ENCODE measurements at places on chromosomes 1 and 21.

DNA sequence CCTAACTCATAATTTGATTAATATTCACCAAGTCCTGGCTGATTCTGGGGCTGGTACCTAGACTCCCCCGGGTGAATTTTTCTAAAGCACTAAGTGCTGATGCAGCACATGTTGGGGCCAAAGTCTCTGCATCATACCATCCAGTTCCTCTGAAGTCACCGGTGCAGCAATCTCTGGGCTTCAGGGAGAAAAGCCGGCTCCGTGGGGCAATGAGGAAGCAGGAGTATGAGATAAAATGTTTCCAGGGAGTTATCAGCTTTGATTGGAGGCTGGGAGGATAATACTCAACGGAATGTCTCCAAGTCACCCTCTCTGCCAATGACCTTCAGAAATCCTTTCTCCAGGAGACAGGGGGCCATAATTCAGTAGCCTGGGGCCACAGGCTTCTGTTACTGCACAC lies 1.2 kb downstream of the FCAMR start:
- no peak for DNase-seq

- no peak for DNase-seq
Measured at GRCh38 chr1:91591175-91591974, 90.7 kb downstream of the CDC7 start.

DNA sequence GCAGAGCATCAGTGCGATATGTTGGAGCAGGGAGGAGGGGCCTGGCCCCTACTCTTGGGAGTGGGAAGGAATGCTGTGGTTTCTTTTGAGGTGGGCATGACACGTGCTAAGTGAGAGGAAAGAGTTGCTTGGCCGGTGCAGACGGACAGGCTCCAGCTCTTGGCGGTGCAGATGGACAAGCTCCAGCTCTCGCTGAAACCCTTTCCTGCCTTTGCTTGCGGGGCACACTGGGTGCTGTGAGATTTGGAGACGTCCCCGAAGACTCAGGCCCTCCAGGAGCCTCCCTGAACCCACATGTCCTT lies 15.9 kb downstream of the PDXK start:
- no peak for DNase-seq

GRCh38 chr1:247370786-247371732 lies 39.4 kb upstream of the ZNF496 start:
- DNase-seq, result no peak

DNA sequence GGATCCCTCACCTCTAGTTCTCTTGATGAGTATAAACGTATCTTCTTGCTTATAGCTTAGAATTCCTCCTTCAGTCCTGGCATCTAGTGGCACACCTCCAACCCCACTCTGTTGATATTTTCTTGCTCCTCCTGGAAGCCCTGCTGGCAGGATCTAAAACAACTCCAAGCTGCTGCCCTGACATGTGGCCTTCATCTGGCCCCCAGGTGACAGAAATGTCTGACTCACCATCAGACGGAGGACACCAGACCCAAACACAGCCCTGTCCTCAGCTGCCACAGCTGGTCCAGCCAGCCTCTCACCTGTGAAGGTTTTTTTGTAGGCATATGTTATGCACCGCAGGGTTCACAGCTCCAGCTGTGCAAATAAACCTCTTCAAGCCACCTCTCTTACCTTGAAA lies 53.4 kb downstream of the KRTAP19-8 start:
- no peak for DNase-seq

DNA sequence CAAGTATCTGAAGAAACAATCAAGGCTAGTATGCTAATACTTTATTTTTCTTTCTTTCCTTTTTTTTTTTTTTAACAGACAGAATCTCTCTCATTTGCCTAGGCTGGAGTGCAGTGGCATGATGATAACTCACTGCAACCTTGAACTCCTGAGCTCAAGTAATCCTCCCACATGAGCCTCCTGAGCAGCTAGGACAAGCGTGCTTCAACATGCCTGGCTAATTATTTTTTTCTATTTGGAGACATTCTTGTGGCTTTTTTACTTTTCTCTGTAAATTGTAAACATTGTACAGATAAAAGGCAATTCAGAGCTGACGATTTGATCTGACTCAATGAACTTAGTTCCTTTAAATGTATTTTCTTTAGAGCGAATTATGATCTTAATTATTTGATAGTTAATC lies 41.4 kb downstream of the CCDC18 start:
- no peak for DNase-seq

DNA sequence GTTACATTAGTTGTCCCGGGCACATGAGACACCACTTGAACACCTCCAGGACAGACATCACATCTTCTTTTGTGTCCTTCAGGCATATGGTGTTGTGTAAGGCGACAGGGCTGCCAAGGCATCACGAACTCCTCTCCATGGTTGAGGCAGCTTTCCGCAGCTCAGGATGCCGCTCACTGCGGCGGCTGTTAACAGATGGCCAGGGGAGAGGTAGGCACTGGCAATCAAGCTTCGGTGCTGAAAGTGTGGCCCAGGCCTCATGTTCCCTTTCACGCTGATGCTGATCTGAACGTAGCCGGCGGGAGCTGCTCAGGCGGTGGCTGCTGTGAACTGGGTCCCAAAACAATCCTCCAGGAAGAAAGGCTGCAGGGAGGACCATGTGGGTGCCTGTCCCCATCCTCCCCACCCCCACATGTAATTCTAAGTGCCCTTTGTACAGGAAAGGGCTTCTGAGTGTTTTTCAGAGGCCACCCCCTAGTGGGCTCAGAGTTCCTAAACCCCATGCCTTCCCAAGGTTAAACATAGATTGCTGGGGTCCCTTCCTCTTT lies 287.1 kb upstream of the AJAP1 start:
- DNase-seq, result no peak

- no peak for DNase-seq
Measured at GRCh38 chr1:159980076-159980475, 26.0 kb upstream of the SLAMF9 start.

GRCh38 chr1:92752719-92753118 lies 32.2 kb downstream of the EVI5 start:
- DNase-seq, result no peak

DNA sequence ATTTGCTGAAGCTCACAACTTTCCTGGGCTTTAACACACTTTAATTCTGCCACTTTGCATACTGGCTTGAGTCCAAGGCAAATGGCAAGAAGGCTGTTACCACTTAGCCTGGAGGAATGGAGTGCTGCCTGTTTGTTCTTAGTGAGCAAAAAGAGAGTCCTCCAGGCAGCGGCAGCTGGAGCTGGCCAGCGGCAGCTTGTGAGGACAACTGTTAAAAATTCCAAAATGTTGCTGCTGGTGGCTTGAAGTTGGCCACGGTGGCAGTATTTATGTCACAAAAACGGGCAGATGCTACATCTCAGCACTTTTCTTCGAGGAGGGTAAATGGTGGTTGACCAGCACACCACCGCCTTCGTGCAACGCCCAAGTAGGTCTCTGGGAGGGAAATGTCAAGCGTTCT lies 27.3 kb downstream of the STPG1 start:
- DNase-seq, result no peak

- DNase-seq, result peak; percentile 28
Measured at GRCh38 chr1:183472488-183473216, at the start of gene SMG7. SMG7 (plus strand) TSS chr1:183472499; CDS start chr1:183472621, 122 bp downstream.

- no peak for DNase-seq
Measured at GRCh38 chr1:203166192-203166940, 9.3 kb downstream of the MYBPH start.

DNA sequence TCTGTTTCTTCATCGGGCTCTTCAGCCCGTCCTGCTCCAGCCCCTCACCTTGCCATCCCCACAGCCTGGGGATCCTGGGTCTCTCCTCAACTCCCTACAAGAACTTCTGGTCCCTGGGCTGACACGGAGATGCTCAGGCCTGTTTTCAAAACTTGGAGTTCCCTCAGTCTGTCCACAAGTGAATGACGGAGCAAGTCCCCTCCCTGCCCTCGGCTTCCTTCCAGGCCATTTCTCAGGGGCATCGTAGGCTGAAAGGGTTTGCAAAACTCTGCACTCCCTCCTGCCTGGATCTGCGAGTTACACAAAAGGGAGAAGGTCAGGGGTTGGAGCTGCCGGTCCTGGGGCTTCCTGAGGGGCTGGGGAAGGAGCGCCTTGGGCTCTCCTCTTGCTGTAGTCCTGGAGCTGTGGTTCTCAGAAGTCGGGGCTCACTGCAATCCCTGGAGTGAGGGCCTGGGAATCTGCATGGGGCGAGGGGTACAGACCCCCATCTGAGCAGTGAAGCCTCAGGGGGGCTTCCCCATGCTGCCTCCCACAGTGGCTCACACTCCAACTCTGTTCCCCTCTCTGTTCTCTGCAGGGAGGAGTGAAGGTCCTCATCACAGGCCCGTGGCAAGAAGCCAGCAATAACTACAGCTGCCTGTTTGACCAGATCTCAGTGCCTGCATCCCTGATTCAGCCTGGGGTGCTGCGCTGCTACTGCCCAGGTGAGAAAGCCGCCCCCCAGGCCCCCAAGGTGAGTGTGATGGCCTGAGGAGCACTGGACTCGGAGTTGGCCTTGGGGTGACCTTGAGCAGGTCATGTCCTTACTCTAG lies 100.6 kb upstream of the VAMP3 start:
- DNase-seq, result no peak

DNA sequence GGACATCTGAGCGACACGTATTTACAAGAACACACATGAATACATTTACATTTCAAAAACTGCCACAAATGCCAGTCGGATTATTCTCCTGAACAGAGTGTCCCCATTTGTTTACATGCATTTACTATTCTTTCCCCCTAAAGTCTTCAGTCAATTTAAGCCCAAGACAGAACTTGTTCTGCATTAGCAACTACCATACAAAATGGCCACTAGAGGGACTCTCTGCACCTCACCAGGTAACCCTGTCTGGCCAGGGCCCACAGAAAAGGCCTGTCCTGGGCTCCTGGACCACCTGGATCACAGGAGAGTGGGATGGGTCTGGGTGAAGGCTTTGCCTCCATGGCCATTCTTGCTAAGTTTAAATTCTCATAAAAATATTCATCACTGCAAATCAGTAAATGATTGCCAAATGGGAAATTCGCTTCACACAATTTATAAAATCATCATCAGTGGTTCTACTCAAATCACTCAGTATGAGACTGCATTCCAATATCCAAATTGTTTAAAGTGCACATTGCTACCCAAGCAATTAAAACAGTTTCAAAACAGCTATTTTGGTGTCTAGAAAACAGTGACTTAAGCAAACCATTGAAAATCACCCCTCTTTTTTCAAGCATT lies 12.5 kb upstream of the GUCA2A start:
- no peak for DNase-seq

DNA sequence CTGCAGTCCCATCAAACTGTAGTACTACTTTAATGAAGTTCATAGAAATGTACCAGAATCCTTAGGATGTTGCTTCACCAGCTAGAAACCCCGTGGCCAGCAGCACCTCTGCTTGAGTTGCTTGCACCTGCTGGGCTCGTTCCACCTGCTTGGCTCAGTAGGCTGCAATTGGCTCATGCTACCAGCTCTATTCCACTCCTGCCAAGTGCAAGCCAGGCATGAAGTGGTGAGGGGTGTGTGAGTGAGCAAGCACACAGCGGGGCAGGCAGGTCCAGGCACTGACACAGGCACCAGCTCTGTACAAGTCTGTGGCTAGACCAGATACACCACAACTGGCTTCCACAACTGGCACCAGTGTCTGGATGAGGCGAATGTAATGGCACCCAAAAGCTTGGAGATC lies 209.9 kb downstream of the AMY1C start:
- no peak for DNase-seq

- DNase-seq, result no peak
Measured at GRCh38 chr1:232221802-232222499, 408.0 kb downstream of the SIPA1L2 start.

GRCh38 chr1:29991025-29991424 lies 732.4 kb downstream of the MATN1 start:
- DNase-seq, result no peak
